Astrocyte (in vitro differentiated cells and primary cell): ENCODE measurements at places on chromosomes 4 and X. TPM values are rescaled to one million over a fixed set of nuclear protein-coding genes. Genes with fewer than 3 reads are reported as not detected.

GRCh38 chr4:91527056-91527455 is 776.7 kb upstream of the GRID2 start:
- no peak for DNase-seq

DNA sequence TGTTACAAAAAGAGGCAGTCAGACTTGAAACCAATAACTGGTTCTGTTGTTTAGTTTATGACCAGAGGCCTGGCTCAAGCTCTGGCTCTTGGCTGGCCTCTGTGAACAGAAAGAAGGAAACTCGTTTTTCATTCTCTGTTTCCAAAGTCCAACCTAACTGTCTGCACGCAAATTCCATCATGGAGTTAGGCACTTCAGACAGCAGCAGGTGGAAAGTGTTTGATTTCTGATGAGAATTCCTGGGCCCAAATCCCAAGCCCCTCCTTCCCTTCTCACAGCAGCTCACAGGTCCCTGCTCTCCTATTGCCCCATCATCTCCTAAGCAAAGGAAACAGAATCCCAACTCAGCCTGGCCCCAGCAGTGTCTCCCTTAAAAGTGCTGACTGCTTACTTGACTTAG is 42.8 kb upstream of the FGF16 start:
- DNase-seq = peak; percentile 10

The NAAA gene
- total RNA-seq = 13.5 and 15.9 TPM in 2 replicates

The ESX1 gene
- total RNA-seq = 0.48 and 0.84 TPM in 2 replicates

DNA sequence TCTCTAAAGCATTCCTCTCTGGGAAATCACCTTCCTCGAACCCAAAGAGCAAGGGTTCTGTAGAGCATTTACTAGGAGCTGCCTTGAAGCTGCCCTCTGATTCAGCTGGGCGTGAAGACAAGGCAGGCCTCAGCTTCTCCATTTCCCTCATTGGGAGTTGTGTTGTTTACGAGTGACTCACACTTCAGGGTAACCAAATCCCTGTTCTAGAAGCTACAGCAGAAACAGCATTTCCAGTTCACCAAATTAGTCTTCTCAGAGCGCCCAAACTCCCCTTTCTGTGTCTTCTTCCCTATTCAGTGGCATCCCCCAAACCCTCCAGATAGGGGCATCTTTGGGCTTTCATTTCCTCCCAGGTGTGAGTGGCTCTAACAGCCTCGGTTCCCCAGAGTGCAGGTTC is 863 bp upstream of the XPNPEP2 start:
- DNase-seq = peak; percentile 35

The CXCL1 gene
- 8.5 and 11.4 TPM in 2 replicates for total RNA-seq

- DNase-seq = no peak
Observed at GRCh38 chrX:102085706-102086105, 39.8 kb upstream of the TCEAL2 start.

The SCML2 gene
- total RNA-seq = 0.91 and 1.2 TPM in 2 replicates

- peak; percentile 47 for DNase-seq
Observed at GRCh38 chr4:13285336-13285735, 198.8 kb downstream of the RAB28 start.

DNA sequence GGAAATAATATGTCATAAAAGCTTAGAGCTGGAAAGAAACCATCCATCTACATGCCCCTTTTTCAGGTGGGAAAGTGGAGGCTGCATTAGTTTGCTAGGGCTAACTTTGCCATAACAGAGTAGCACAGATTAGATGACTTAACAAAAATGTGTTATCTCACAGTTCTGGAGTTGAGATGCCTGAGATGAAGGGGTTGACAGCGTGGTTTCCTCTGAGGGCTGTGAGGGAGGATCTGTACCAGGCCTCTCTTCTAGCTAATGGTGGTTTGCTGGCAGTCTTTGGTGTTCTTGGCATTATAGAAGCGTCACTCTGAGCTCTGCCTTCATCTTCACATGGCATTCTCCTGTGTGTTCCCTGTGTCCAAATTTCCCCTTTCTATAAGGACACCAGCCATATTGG is 2.4 kb downstream of the CHRNA9 start:
- no peak for DNase-seq
